ENCODE measurements at places on chromosomes 1 and 21.
A peak's percentile ranks its signal among the peaks of the same experiment; 100 is the strongest.

- no peak for DNase-seq
Observed at GRCh38 chr1:36329817-36330216, 6.4 kb upstream of the EVA1B start.

DNA sequence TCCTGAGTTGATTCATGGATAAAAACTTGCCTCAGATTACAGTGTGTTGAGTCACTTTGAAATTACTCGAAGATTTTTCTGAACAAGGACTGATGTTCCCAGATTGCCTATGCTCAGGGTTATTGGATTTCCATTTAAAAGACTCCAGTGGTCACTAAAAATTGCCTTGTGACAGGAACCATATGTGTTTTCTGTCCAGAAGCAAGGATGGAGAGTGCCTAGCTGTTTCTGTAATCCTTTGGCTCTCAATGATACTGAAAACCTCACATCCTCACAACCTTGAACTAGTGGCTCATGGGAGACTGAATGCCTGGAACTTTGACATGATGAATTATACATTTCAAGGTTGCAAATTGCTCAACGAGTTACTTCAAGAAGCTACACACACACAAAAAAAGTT is 1271.8 kb downstream of the BRINP3 start:
- DNase-seq: no peak

DNA sequence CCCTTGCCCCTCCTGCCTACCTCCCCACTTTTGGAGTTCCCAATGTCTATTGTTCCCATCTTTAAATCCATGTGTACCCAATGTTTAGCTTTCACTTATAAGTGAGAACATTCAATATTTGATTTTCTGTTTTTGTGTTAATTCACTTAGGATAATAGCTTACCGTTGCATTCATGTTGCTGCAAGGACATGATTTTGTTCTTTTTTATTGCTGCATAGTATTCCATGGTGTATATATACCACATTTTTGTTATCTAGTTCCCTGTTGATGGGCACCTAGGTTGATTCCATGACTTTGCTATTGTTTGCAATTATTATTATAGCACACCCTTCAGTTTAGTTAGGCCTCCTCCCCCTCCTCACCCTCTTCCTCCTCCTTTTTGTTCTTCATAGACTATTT is 33.5 kb upstream of the ADAR start:
- DNase-seq: no peak

GRCh38 chr1:211910913-211911485 is 80.4 kb upstream of the LPGAT1 start:
- no peak for DNase-seq

GRCh38 chr21:26715878-26716506 is 129.2 kb downstream of the ADAMTS1 start:
- DNase-seq: peak; percentile 13

DNA sequence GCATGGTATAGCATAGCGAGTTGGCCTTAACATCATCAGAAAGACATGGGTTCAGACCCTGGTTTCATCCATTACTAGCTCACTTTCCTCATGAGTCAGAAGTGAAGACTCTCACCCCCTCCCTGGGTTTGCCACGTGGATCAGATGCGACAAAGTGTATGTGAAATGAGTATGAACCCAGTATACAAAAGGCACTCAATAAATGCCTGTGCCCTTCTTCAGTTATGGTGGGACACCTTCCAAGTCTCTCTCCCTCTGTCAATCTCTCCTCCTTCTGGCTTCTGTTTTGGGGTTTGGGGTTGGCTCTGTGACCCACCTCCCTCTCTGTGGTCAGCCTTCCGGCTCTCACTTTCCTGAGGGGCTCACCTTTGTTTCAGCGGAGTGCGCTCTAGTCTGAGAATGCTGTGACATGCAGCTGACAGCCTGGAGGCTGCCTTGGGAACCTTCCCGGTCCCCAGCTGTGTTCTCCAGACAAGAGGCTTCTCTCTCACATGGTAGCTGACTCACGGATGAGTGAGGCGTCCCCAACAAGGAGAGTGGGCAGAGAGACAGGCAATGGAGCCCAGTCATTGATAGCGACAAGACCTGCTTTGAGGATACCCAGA is 155.0 kb upstream of the EDN2 start:
- DNase-seq: no peak

DNA sequence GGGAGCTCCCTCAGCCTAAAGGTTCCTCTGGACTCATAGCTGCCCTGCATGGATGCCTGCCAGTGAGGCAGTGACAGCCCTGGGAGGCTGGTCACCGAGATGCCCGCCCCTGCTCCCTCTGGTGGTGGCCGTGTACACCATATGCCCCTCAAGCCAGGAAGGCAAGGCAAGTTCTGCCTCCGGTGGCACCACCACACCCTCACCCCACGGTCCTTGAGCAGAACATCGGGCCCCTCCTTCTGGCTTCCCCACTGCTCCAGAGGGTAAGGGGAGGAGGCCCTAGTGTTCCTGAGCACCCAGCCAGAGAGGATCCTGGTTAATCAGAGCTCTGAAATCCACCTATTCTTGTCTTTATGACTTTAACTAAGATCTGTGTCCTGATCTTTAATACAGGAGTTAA is 1.5 kb upstream of the S100A14 start:
- peak; percentile 81 for DNase-seq

DNA sequence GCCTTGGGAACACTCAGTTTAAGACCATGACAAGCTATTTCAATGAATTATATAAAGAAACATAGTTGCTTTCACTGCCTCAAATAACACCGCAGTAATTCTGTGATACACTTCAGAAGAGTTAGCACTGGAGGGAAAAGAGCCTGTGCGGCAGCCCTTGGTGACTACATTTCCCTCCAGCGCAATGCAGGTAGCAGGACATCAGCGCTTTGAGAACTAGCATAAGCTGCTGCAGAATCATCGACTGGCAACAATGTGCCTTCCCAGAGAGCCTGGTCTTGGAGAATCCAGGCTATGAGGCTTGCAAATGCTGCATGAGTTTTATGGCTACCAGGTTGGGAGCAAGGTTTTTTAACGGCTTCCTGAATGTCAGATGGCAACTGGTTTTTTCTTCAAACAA is 7.5 kb downstream of the NRIP1 start:
- no peak for DNase-seq

- DNase-seq: no peak
Observed at GRCh38 chr21:45992301-45993209, 11.0 kb downstream of the COL6A1 start.

DNA sequence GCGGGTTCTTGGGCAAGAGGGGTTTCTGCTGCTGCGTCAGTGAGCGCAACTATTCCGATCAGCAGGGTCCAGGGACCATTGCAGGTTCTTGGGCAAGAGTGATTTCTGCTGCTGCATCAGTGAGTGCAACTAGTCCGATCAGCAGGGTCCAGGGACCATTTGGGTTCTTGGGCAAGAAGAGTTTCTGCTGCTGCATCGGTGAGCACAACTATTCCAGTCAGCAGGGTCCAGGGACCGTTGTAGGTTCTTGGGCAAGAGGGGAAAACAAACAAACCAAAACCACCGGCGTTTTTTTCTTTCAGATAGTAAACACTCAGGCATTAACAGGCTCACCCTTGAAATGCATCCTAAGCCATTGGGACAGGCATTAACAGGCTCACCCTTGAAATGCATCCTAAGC is 32.6 kb downstream of the SPATA6 start:
- DNase-seq: no peak

DNA sequence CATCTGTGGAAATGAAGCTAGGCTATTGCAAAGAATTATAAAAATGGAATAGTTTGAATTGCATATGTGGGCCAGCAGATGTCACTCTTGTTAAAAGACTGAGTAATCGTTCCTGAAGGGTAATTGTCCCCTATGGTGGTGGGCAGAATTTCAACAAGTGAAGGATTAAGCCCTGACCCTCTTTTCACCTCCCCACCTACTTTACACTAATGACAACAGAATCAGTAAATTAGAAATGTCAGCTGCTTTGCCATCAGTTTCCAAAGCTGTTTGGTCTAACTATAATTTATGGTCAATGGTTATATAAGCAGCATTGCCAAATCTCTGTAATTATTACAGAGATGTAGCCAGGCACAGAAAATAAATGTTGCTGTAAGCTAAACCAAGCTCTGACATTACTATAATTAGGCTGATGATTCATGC is 898.6 kb downstream of the AMY1C start:
- DNase-seq: peak; percentile 4

- no peak for DNase-seq
Observed at GRCh38 chr1:55164906-55165305, 50.3 kb downstream of the USP24 start.

GRCh38 chr1:202202500-202203168 is 9.0 kb downstream of the LGR6 start:
- DNase-seq: no peak

- DNase-seq: no peak
Observed at GRCh38 chr1:240405751-240406150, 206.2 kb downstream of the GREM2 start.

GRCh38 chr1:219420913-219421312 is 192.0 kb downstream of the ZC3H11B start:
- no peak for DNase-seq

DNA sequence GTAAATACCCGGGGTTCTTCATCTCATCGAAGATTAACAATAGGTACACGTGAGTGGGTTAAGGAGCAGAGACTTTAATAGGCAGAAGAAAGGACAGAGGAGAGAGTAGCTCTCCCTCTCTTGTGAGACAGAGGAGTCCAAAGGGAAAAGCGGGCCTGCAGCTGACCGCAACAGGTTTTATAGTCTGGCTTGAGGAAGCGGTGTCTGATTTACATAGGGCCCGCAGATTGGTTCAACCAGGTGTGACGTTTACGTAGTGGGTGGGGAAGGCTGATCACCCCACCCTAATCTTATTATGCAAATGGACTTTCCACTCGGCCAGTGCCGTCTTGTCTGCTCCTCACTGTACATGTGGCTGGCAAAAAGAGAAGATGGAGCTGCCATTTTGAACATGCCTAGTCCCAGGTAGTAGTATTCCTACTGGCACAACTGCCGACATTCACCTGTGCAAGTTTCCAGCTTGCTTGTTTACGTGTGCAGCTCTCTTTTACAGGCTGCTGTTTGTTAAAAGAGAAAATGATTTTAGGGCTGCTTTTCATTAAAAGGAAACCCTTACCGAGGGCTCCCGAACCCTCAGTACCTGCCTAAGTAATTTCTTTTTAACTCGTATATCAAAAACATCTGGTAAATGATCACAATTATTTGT is 10.6 kb downstream of the CDC14A start:
- no peak for DNase-seq

DNA sequence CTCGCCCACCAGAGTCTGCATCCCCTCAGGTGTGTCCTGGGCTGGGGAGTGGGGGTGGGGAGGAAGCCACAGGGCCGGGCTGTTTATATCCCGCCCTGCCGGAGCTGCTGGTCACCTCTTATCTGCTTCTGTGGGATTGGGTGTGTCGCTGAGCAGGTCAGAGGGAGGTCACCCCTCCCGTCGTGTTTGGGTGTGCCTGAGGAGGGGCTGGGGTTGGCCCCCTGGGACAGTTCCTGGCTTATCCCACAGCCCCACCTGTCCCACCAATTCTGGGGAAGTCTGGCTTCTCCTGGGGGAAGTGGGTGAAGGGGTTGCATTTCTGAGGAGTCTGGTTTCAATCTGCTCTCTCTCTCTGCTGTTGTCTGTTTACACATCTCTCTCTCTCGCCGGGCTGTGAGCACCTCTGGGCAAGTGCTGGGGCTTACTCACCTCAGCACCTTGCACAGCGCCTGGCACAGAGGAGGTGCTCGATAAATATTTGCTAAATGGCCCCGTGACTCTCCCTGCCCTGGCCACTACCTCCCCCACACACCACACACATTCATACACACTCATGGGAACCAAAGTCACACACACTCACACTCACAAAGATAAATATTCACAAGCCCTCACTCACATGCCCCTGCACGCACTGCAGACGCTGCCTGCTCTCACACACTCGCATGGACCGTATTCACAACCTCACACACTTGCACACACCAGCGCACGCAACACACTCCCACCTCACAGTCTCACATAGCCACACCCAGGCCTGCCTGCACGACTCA is 8.3 kb downstream of the ELF3 start:
- no peak for DNase-seq

DNA sequence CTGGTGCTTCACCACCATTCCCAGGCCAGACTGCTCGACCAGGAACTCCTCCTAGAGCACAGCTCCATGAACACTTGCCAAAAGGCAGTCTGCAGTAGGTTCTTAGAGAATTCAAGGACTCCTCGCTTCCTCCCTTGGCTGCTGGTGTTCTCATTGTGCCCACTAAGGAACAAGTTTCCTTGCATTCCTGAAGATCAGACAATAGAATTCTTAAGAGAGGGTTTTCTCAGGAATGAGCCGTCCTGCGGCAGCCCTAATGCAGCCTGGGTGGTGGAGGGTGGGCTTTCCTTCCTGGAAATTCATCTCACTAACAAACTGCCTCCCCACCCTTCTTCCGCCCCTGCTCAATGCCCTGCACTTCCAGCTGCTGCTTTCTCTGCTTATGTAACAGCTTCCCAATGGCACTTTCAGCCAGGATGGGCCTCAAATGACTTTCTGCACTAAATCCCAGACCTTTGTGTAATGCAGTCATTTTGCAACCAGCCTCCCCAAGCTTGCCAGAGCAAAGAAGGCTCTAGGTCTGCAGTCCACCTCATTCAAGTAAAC is 287.9 kb downstream of the PLPP3 start:
- no peak for DNase-seq

- no peak for DNase-seq
Observed at GRCh38 chr1:35646043-35646442, 4.7 kb upstream of the PSMB2 start.

DNA sequence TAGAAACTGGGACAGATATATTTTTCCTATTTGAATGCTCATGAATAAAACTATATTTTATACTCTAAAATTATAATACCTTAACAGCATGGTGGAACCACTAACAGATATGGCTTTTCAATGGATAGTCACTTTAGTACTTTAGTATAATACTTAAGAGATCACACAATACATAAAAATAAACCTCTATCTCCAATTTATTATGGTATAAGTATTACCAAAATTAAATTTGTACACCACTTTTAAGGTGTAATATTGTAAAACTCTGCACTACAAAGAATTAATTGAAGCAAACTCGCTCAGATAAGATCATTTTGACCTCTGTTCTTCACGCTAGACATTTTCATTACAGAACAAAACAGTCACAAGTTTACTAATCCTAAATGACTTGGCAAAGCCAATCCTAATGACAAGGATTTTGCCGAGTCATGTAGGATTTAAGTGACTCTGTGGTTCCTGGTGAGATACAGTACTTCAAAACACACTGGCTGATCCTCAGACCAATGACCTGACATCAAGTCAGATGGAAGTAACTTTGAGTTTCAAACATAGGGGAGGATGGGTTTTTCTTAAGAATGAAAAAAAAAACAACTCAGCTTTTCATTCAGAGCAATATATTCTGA is 200.6 kb downstream of the SMYD3 start:
- DNase-seq: no peak
